ENCODE measurements at places on chromosomes 3 and 15.

GRCh38 chr15:57098896-57099295, 180.5 kb downstream of the TCF12 start:
- DNase-seq, result no peak

DNA sequence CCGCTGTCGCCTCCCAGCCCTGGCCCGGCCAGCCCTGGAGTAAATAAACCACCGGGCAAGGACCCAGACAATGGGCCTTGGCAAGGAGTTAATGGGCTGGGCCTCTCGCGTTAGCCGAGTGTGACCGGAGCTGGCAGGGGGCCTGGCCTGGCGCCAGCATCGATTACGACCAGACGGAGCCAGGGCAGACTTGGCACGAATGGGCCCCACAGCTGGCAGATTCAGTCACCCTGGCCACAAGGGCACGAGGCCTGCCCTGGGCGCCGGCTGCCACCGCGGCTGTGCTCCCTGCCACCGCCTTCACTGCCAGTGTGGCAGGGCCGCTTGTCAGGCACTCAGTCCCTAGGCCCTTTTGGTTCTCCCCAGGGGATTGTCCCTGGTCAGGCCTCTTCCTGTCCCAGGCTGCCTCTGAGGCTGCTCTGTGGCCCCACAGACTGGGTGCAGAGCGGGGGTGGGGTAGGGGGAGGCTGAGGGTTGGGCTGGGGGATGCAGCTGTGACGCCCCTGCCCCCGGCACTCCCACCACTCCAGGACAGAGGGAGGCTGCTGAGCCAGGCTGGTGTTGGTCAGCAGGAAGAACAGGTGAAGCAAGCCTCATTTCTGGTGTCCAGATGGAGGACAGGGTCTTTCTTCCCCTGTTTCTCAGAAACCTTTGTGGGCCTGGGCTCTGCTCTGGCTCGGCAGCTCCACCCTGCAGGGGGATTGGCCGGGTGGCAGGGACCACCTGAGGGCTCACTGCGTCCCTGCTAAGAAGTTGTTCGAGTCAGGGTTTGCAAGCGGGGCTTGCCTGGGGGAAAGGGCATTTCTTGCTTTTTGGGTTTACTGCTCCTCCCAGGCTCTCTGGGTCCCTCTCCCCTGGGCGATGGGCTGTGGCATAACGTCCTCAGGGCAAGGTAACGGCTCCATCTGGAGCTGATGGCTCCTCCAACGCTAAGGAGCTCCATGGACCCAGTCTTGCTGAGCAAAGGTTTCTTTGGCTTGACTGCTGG, 30.5 kb upstream of the SRP14 start:
- DNase-seq, result no peak

GRCh38 chr3:144455841-144456440, 484.3 kb downstream of the DIPK2A start:
- DNase-seq, result no peak

- no peak for DNase-seq
Observed at GRCh38 chr3:71132995-71133730, 450.4 kb downstream of the FOXP1 start.

GRCh38 chr15:44471885-44472455, 44.5 kb downstream of the CTDSPL2 start:
- no peak for DNase-seq

DNA sequence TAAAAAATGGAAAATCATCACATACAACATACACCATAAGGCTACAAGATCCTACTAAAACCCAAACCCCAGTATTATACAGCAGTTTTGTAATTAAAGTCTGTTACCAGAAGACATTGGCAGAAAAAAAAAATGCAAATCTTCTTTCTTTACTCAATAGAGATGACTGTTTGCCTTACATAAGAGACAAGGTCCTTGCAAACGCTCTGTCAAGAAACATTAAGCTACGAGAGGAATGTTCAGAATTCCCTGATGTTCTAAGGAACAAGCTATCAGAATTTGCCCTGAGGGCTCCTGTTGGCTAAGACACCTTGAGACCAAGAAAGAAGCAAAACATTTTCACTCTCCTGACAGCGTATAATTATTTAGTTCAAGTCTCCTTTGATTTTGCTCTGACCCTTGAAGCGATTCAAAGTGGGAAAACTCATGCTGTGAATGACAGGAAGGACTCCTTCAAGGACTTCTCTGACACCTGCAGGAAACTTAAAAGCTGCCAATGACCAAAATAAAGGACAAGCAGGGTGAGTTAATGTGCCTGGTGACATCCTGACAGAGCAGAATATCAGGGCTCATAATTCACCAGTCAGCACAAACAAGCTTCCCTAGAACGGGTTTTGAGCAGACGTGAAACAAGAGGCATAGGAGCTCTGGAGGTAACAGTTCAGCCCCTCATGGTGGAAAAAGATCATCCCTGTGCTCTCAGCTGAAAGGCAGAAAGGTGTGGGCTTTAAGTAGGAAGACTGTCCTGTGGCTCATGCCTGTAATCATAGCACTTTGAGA, 2.5 kb downstream of the SCAMP2 start:
- no peak for DNase-seq

- no peak for DNase-seq
Observed at GRCh38 chr3:76673171-76673570, 366.7 kb upstream of the ROBO2 start.

DNA sequence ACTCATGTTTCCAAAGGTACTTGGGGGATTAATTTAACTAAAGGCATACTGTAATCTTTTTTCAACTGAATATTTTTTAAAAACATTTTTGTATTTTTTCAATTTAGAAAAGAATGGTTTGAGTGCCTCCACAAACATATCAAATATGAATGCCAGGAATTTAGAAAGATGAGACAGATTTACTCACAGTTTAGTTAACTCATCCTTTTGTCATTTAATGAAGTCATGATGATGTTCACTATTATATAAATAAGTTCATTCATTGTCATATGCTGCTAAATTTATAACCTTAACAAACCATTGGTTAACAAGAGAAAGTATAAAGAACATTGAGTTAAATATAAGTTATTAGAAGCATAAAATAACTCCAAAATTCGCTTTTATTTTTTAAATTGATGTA, 50.0 kb downstream of the FGF7 start:
- DNase-seq, result no peak

- DNase-seq, result no peak
Observed at GRCh38 chr3:4831580-4831950, 147.7 kb upstream of the BHLHE40 start.

- no peak for DNase-seq
Observed at GRCh38 chr15:95853350-95853749, 477.1 kb upstream of the NR2F2 start.
